ENCODE measurements at places on chromosomes 13 and 19. TPM values are rescaled to one million over a fixed set of nuclear protein-coding genes. Genes with fewer than 3 reads are reported as not detected.

The ZNF440 gene
- 15.4 TPM for total RNA-seq

The SLITRK5 gene
- total RNA-seq: 0.04 TPM

The KLK14 gene
- total RNA-seq: 0.68 TPM

The AZU1 gene
- not detected for total RNA-seq

The LENG1 gene
- total RNA-seq: 3.7 TPM

The JSRP1 gene
- not detected for total RNA-seq

The CGB5 gene
- not detected for total RNA-seq

The ANGPTL4 gene
- total RNA-seq: 55.4 TPM

The SULT2A1 gene
- total RNA-seq: not detected

The ZNF177 gene
- total RNA-seq: 0.20 TPM

The INAFM1 gene
- 7.3 TPM for total RNA-seq

The ZNF628 gene
- total RNA-seq: 3.7 TPM

The PSG11 gene
- total RNA-seq: not detected

The KIR2DL4 gene
- total RNA-seq: not detected

The CPB2 gene
- total RNA-seq: not detected

The C19orf18 gene
- 0.48 TPM for total RNA-seq

The TMEM59L gene
- 0.28 TPM for total RNA-seq

The CEACAM21 gene
- 2.0 TPM for total RNA-seq

The HSPB6 gene
- 2.6 TPM for total RNA-seq

The ZNF836 gene
- 7.9 TPM for total RNA-seq

The PDX1 gene
- total RNA-seq: not detected

The PTPRH gene
- total RNA-seq: 3.6 TPM

The KLK4 gene
- total RNA-seq: not detected

The POU2F2 gene
- total RNA-seq: 1.00 TPM

The ZNF793 gene
- total RNA-seq: 4.4 TPM

The ZNF208 gene
- total RNA-seq: 0.60 TPM

The CALR3 gene
- not detected for total RNA-seq

The SCN1B gene
- total RNA-seq: 0.88 TPM

The GPC6 gene
- total RNA-seq: 0.96 TPM

The OR10H1 gene
- total RNA-seq: not detected

The RYR1 gene
- total RNA-seq: 6.4 TPM

The ODAD3 gene
- not detected for total RNA-seq

The EPS8L1 gene
- 199 TPM for total RNA-seq

The HS6ST3 gene
- not detected for total RNA-seq

The HCST gene
- total RNA-seq: 0.96 TPM

The C19orf33 gene
- total RNA-seq: 272 TPM

All from esophagus mucosa (tissue), 1 donor.